ENCODE measurements at places on chromosomes 6 and 20.

- no peak for DNase-seq
These were observed 98.5 kb downstream of the HIVEP2 start for GRCh38 chr6:142846459-142846831.

DNA sequence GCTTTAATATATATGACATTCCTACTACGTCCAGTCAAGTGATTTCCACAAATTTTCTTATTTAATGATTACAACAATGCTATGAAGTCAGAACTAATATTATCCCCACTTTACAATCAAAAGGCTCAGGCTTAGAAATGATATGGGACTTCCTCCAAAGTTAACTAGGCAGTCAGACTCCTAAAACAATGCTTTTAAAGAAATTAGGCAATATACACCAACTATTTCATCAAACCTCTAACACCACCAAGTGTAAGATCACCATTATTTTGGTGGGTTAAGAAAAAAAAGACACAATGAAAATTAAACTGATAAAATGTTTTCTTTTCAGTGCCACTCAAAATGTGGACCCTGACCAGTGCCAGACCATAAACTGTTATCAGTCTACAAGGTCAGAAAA lies 256.1 kb upstream of the RUNX2 start:
- no peak for DNase-seq

- DNase-seq, result no peak
These were observed 173.2 kb upstream of the FOXA2 start for GRCh38 chr20:22757424-22758183.

- no peak for DNase-seq
These were observed 810.7 kb downstream of the MAFB start for GRCh38 chr20:39878320-39878719.

All from AG04450 (cell line).